A172 (cell line): ENCODE measurements at places on chromosomes 1 and 21.

- DNase-seq: no peak
Measured at GRCh38 chr1:147214842-147215539, 10.1 kb downstream of the FMO5 start.

DNA sequence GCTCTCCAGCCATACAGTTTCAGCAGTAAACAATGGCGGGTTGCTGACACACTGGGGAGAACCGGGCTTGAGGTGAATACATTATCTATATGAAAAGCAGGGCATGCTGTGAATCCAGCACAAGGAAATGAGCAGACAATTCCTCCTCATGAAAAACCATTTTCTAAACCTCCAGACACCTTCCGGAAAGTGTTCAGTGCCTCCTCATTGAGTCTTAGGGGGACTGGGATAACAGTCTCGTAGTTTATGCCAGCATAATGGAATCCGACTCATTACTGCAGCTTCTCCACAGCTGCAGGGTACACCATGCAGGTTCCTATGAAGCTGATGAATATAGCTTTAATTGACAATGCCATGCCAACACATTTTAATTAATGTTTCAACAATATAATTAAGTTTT is 284.1 kb downstream of the BACH1 start:
- DNase-seq: no peak

GRCh38 chr1:216785221-216785620 is 62.0 kb upstream of the ESRRG start:
- no peak for DNase-seq

DNA sequence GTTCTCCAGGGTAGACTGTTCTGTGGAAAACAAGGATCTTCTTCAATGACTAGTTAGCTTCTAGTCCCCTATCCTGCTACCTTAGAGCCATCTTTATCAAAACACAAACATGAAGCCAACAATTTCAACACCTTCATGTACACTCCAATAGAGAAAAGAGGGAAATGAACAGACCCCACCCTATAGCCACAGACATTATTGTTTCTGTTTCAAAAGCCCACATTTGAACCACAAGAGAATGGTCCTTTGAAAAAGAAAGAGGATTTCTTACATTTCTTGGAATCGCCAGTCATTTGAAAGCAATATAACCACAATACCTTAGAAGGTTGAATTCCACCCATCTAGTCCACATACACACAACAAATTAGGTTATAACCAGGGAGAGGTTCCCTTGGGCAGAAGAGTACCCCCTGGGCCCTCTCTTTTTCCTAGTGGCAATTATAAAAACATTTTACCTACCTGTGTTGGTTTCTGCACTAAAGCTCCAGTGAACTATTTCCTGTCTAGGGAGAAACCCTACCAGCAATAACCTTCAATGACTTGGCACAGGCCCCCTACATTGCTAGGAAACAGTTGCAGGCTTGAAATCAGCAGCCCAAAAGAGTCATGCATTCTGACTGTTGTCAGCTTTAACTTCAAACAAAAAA is 2.7 kb upstream of the LPGAT1 start:
- no peak for DNase-seq

GRCh38 chr1:118340928-118341910 is 156.2 kb upstream of the SPAG17 start:
- DNase-seq: peak; percentile 21

DNA sequence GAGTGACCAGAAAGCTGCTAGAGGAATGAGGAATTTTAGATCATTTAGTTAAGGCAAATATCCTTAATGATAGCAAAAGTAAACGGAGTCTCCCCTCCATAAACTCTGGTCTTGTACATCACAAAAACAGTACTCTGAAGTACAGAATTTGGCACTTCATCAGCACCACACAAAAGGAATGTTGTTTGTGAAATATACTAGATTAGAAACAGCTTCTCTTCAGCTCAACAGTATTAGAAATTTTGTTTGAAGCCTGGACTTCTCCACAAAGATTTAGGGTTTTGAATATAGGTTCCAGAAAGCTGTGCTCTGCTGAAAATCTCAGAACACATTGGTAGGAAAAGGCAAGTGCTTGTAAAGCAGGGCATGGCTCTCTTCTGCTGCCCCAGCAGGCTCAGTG is 135.1 kb upstream of the PTGFR start:
- no peak for DNase-seq

DNA sequence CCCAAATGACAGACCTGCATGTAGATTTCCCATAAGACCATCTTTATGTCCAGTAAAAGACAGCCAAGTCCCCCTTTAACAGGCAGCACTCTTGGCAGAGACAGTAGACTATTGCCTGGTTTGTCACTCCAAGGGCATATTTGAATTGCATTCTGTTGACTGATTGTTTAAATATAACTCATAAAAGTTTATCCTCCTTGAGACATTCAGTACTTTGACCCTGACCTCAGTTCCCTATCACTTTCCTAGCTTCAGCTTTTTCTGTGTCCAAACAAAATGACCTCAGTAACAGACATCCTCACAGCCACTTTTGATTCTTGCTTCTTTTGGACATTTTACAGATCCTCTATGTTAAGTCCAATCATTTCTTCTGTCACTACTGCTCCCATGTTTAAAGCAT is 51.1 kb downstream of the RBM11 start:
- DNase-seq: no peak

GRCh38 chr1:188463919-188464318 is 1635.2 kb downstream of the PLA2G4A start:
- peak; percentile 22 for DNase-seq

DNA sequence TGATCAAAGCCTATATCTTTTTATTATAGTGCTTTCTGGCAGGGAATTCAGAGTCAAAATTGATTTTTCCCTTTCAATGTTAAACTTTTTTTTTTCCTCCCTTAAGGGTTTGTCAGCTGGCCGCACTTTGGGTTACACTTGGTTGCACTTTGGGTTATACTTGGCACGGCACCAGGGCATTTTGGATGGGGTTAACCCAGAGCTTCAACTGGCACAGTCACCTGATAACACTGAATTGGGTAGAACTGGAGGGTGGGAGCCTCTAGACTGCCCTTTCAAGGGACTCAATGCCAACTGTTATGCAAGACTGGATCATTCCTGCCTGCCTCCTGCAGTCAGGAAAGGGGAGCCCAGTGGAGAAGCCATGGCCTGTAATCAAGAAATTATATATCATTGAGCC is 211.5 kb downstream of the KCNJ6 start:
- no peak for DNase-seq

GRCh38 chr1:210222340-210223006 is 10.1 kb upstream of the SERTAD4 start:
- peak; percentile 71 for DNase-seq

DNA sequence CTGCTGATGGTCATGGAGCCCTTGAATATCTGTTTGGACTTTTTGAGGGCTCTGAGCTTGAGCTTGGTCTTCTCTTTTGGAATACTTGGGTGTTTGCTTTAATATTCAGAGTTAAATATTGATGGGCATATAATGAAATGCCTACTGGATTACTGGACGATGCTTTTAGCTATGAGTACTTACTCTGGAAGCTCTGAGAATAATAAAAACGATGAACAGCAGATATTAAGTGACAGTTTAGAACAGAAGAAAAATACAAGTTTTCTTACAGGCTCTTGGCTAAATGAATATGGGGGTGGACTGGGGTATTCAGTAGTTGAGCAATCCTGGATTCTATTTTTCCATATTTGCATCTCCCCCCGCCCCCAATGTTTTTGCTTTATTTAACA is 20.7 kb downstream of the GALNT2 start:
- no peak for DNase-seq

GRCh38 chr1:156129687-156130577 is 15.4 kb downstream of the LMNA start:
- DNase-seq: peak; percentile 100

DNA sequence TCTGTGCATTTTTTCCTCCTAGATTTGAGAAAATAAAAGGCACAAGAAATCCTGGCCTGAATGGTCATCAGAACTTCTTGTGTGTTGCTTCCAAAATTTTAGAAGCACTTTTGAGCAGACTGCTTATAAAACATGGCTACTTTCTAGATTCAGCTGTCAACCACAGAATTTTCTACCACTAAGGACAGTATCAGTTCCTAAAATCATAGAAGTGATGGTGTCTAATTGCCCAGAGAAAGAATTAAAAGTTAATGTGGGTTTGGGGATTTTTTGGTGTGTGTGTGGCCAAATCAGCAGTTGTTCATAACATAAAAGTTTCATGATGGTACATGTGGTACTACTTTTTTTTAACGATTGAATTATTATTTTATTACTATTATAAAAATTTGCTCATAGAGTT is 171.4 kb upstream of the SNX7 start:
- no peak for DNase-seq

- DNase-seq: peak; percentile 31
Measured at GRCh38 chr21:46097336-46098293, at the start of gene COL6A2. Gene COL6A2 (plus strand): TSS chr21:46098112.

- no peak for DNase-seq
Measured at GRCh38 chr1:175857756-175858155, 114.4 kb upstream of the TNR start.

DNA sequence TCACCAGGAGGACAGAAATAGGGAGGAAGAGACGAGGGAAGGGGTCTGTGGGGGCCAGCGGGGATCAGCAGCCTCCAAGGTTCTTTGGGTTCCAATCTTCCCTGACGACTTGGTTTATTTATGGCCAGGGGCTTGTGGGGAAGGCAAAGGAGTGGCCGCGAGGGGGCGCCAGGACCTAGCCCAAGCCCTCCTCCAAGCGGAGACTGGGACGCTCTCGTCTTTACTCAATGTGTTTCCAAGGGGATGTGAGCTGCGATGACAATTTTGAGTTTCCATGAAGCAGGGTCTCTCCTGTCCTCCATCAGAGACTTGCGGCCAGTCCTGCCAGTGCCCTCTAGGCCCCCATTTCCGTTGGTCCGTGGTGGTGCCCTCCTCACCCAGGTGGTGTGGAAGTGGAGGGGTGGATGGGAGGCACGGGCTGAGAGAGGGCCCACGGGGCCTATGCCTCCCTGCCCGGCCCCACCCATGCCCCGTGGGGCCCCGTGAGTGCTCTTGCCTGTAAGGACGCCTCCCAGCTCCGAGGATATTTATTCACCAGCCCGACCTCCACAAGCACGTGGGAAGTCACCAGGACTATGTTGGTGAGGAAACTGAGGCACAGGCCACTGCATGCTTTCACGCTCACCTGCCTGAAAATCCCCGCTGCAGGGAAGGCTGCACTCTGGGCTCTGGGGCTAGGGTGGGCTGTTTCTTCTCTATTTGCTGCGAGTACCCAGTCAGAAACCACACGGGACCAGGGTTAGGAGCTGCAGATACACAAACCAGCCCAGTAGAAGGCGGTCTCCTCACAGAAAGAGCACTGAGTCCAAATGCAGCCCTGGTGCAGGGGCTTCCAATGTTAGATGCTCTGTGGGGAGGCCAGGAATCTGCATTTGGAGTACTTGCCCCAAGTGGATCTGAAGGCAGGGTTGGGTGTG is 26.5 kb downstream of the DMRTB1 start:
- DNase-seq: peak; percentile 66

DNA sequence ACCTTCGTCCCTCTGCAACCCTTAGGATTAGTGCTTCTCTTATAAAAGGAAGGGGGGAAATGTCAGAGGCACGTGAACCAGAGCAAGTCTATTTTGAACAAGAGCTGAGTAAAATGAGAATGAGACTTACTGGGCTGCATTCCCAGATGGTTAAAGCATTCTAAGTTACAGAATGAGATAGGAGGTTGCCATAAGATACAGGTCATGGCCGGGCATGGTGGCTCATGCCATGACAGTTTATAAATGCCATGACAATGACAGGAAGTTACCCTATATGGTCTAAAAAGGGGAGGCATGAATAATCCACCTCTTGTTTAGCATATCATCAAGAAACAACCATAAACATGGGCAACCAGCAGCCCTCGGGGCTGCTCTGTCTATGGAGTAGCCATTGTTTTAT is 2.5 kb upstream of the AQP10 start:
- DNase-seq: no peak

GRCh38 chr1:240499012-240499411 is 112.9 kb downstream of the GREM2 start:
- DNase-seq: peak; percentile 79

GRCh38 chr1:41784531-41785274 is 134.0 kb downstream of the HIVEP3 start:
- DNase-seq: no peak

GRCh38 chr1:63906047-63906704 is 132.4 kb downstream of the ROR1 start:
- DNase-seq: no peak

- DNase-seq: no peak
Measured at GRCh38 chr21:45827302-45827692, 154.3 kb upstream of the COL6A1 start.

DNA sequence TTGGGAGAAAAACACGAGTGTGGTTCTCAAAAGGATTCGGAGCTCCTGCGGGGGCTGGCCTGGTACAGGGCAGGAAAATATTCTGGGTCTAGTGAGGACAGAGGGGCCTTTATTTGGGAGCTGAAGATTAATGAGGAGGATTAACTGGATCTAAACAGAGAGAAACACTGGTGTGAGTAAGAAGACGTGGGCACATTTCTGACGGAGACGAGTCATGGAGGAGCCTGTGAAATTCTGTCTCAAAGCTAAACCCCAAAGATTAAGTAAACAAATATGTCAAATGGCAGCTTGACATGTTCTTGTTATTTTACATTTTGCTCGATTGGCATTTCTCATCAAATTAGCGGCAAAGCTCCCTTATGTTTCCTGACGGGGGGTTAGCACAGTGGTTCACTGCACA is 12.8 kb downstream of the PROK1 start:
- no peak for DNase-seq

DNA sequence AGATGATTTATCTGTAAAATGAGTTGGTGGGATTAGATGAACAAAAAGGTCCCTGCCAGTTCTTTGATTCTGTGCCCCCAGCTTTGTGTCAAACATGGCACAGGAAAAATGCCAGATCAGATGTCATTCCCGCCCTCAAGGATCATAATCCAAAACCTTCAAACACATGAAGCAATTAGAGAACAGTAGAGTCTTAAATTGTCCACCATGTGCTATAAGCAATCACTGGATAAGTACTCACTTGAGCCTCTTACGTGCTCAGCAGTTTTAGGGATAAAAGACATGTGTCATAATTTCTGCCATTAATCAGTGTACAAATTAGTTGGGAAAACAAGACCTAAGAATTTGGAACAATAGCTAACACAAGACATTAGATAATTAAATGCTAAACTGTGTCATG is 15.4 kb upstream of the KIAA0040 start:
- no peak for DNase-seq

GRCh38 chr1:205071028-205071409 is 13.2 kb downstream of the TMEM81 start:
- no peak for DNase-seq

GRCh38 chr1:157781048-157781447 is 4.1 kb upstream of the FCRL2 start:
- DNase-seq: no peak

- DNase-seq: no peak
Measured at GRCh38 chr1:170318141-170318540, 172.4 kb downstream of the NTMT2 start.

- no peak for DNase-seq
Measured at GRCh38 chr1:83860490-83861221, 138.3 kb downstream of the TTLL7 start.

GRCh38 chr1:19441048-19441780 is 44.1 kb downstream of the CAPZB start:
- no peak for DNase-seq
